ENCODE measurements at places on chromosomes 12 and 14.

DNA sequence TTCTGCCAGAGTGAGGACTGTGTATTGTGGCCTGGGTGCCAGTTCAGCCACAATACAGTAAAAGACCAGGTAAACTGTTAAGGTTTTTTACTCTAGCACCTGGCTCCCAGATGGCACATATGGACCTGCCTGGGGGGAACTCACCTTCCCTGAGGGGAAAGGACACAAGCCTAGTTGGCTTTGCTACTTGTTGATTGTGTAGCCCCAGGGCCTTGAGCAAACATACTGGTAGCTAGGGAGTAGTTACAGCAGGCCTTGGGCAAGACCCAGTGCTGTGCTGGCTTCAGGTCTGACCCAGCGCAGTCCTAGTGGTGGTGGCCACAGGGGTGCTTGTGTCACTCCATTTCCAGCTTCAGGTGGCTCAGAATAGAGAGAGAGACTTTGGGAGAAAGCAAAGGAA lies 216.4 kb downstream of the KLHL28 start:
- DNase-seq: no peak

GRCh38 chr14:93683226-93683625 lies 105.1 kb downstream of the PRIMA1 start:
- peak; percentile 58 for DNase-seq

DNA sequence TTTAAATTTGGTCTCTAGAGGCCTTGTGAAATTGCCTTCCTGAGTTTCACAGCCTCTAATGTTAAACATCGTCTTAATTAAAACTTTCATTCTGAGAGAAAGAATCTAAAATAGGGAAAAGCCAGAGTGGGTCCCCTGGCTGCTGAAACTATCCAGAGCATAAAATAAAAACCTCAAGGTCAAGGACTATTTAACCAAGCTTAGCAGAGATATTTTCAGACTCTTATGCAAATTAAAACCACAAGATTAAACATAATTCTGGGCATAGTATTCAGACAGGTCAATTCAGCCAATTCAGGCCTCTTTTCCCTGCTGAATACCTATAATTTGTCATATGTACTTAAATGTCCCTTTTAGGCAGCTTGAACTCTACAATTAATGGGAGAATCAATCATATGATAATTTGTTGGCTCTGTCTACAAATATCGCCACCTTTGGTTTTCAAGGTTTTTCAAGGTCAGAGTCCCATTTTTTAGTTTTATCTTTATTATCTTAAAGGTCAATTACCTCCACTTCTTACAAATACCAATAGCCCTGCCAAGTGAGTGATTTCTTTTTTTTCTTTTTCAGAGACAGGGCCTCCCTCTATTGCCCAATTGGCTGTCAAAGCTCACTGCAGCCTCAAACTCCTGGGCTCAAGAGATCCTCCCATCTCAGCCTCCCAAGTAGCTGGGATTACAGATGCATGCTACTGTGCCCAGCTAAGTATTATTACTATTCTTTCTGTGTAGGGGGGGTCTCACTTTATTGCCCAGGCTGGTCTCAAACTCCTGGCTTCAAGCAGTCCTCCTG lies 257.1 kb downstream of the PHLDA1 start:
- DNase-seq: no peak

GRCh38 chr14:54722791-54723432 lies 156.0 kb downstream of the SAMD4A start:
- peak; percentile 53 for DNase-seq
